ENCODE measurements at places on chromosomes 3 and 15.

GRCh38 chr3:138450181-138450580 is 15.8 kb downstream of the ESYT3 start:
- no peak for DNase-seq

- no peak for DNase-seq
Measured at GRCh38 chr15:43854801-43855200, 28.0 kb downstream of the WDR76 start.

DNA sequence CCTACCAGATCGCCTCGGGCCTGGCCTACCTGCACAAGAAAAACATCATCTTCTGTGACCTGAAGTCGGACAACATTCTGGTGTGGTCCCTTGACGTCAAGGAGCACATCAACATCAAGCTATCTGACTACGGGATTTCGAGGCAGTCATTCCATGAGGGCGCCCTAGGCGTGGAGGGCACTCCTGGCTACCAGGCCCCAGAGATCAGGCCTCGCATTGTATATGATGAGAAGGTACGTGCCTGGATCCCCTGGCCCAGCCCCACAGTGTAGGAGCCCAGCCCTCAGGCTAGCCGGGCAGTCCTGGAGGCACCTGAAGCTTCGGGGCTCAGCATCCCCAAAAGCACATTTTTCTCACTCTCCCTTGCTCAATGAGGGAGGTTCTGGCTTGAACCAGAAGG is 135.8 kb downstream of the LRRK1 start:
- no peak for DNase-seq

DNA sequence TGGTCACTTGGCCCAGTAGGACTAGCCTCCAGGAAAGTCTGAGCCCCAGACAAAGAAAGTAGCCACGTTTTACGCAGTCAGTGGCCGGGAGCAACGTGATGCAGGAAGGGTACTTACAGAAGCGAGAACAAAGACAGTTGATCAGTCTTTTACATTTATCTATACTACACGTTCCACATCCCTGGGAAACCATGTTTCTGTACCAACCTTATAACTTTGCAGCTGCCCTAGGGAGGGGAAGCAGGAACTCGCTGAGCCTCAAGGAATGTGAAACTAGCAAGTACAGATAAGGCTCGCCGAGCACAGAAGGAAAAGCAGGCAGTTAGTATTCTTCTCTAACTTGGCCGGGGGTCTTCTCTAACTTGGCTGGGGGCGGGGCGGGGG is 3.4 kb upstream of the KNL1 start:
- DNase-seq, result no peak

- no peak for DNase-seq
Measured at GRCh38 chr3:197281849-197282248, 16.6 kb downstream of the DLG1 start.

DNA sequence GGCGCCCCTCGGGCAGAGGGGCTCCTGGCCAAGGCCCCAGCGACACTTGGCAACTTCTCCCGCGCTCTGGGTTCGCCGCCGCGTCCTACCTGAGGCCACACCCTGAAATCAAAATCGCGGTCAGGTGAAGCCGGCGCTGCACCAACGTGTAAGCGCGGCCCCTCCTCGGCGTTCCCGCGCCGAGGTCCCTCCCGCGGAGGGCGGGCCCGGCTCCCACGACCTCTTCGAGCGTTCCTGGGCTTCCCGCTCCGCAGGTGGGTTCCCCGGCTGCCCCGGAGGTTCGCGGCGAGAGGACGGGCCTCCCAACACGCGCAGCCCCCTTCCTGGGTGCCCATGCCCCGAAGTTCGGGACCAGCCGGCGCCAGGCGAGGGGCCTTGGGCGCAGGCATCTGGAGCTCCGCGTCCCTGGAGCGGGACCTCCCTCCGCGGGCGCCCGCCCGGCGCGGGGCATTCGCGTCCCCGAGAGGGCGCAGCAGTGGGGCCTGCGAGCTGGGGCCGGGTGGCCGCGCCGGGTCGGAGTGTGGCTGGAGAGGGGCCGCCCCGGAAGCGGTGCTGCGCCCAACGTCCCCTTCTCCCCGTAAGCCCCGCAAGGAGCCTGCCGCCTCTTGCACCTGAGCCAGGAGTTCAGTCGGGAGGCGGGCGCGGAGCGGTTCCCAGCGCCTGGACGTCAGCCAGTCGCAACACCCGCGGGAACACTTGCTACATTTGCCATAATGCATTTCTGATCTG is 13.7 kb downstream of the PAK6 start:
- DNase-seq, result no peak

DNA sequence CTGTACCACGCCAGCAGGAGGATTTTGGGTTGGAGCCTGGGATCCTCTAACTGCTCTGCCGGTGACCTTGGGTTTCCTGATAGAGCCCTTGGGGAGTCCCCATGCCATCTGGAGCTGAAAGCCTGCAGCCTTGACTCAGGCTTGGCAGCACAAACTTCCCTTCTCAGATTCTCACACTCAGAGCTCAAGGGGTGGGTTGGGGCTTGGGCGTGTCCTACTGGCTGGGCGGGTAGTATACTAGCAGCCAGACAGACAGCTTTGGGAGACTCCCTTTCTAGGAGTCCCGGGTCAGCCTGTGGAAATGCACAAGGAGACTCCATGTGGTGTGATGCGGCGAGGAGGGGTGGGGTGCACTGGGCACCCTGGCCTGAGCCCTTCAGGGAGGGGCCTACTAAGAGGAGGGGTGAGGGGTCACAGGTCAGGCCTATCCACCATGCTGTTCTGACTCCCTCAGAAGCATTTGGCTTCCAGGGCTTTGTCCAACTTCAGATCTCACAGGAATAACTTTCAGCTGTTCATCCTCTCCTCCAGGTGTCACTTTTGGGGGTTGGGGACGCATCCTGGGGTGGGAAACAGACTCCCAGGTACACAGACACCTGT is 21.6 kb upstream of the PLXNA1 start:
- DNase-seq, result no peak

- no peak for DNase-seq
Measured at GRCh38 chr3:72463083-72463482, 385.2 kb downstream of the SHQ1 start.

GRCh38 chr15:72136170-72137051 is 18.2 kb downstream of the SENP8 start:
- DNase-seq, result no peak

DNA sequence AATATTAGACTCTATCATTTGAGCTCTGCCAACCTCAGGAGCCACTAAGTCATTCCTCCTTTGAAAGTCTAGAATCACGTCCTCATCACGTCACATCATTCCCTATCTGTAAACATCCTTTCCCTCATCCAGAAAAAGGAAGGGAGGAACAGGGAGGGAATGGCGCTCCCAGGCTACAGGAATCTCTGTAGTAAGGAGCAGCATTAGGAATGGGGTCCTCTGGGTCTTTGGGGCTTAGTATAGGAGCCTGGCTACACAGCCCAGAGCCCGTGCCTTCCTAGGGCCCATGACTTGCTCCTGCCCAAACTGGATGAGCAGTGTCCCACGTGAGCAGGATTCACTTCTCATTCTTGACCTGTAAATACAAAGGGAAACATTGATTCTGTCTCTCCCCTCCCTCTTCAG is 1.6 kb downstream of the TAGLN3 start:
- DNase-seq, result no peak

- no peak for DNase-seq
Measured at GRCh38 chr15:70508561-70509281, 254.6 kb downstream of the UACA start.

GRCh38 chr15:31305796-31306425 is 20.7 kb upstream of the KLF13 start:
- no peak for DNase-seq

DNA sequence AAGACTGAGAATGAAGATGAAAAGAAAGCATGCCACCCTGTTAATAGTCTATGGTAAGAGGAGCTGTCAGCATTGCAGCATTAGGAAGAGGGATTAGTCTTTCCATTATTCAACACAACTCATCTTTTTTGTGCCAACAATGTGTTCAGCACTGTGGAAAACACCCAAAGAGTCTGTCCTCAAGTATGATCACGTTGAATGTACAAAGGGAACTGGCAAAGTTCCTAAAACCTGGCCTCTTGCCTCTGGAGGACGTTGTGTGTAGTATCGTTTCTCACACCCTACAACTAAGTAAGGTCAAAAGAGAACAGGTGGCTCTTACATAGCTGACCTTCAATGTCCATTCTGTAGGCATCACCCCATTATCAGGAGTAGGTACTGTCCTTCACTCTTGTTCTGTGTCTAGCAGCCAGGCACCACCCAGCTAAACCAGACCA is 147.9 kb upstream of the THBS1 start:
- DNase-seq, result no peak

DNA sequence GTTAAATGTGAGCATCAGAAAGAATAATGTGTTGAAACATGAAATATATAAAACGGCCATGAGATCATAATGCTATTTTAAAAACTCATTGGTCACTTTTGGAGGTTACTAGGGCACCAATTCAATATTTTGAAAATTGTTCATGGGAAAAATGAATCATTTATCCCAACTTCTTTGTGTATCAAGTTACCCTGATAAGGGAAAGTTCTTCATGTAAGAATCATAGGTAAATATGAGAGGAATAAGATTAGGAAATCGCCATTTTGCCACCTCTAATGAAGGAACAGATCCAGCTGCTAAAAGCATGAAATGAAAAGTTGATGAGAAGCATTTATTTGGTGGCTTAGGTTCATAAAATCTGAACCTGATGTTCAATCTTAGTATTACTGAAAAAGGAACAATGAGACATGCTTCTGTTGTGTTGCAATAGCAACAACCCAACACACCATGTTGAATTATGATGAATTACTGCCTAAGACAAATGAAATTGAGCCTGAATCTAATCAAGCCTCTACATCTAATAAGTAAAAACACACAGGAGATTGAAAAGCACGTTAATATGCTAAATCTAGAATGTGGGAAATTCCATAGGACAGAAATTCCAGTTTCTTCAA is 32.5 kb downstream of the ABHD5 start:
- DNase-seq, result no peak

- no peak for DNase-seq
Measured at GRCh38 chr15:93105485-93105884, 16.5 kb upstream of the RGMA start.

DNA sequence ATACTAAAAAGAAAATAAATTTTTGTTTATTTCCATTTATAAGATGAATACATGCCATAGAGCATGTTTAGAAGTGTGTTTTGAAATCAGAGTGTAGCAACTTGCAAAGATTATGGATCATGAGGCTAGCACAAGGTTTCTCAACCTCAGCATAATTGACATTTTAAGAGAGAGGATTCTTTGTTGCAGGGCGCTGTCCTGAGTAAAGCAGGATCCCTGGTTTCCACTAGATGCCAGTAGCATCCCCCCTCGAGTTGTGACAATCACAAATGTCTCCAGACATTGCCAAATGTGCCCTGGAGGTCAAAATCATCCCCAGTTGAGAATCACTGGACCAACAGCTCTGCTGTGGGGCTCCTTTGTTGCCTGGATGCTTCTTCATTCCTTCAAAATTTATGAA is 128.5 kb upstream of the RBMS3 start:
- DNase-seq, result no peak

DNA sequence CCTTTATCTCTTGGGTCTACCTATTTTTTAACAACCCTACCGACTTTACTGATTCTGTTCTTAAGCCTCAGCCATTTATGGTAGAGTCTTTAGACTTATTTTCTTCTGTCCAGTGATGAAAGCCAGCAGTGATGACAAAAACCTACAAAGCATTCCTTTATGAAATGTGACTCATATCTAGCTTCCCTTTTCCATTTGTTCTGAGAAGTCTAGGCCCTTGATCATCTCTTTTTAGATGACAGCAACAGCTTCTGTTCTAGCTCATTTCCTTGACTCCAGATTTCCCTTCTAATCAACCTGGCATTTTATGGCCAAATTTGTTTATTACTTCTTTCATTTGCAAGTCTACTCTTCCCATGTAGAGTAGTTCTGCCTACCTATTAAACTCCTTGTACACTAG is 36.1 kb downstream of the CFAP44 start:
- DNase-seq, result peak; percentile 20

DNA sequence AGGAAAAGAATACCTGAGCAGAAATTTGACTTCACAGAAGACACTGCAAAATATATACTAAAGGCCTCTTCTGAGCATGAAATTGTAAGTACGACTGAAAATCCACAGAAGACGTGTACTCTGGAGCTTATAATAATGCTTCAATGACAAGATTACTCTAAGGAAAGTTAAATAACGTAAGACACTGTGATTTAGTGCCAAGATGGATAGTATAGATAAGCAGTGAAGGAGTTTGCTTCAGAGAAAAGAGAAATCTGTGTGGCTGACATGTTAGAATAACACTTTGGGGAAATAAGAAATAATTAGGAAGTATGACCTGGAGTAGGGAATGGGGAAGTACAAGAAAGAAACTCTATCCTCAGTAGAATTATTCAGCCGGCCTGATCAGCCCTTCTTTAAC is 28.9 kb downstream of the ALDH1A2 start:
- no peak for DNase-seq

DNA sequence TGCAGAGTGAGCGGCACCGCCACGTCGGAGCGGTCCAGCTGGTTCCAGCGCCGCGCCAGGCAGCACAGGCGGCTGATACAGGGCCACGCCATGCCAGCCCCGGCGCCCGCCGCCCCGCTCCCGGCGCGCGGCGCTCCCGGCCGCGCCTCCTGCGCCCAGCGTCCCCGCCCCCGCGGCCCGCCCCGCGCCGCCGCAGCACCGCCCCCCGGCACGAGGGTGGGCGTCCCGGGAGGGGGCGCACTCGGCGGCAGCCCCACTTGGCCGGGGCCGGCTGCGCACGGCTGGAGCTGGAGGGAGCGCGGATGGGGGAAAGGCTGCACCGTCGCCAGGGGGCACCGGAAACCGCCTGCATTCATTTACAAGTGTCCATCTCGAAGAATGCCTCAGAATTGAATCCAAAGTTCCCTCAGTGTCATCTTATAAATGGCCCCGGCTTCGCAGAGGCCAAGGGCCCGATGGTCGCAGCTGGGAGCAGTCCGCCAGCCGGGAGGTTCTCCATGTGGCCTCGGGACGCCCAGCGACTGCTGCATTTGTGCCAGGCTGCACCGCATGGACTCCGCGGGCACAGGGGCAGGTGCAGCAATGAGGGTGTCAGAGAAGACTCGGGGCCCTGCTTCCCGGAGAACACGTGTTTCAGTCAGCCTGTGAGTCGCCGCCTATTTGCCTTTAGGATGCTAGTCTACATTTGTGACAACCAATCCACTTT is at the start of gene MAP6D1:
Gene MAP6D1, minus strand, starts transcription at position 122 of the 706 bp plus-strand sequence. Its CDS starts 30 bp downstream, at position 92.
- no peak for DNase-seq

DNA sequence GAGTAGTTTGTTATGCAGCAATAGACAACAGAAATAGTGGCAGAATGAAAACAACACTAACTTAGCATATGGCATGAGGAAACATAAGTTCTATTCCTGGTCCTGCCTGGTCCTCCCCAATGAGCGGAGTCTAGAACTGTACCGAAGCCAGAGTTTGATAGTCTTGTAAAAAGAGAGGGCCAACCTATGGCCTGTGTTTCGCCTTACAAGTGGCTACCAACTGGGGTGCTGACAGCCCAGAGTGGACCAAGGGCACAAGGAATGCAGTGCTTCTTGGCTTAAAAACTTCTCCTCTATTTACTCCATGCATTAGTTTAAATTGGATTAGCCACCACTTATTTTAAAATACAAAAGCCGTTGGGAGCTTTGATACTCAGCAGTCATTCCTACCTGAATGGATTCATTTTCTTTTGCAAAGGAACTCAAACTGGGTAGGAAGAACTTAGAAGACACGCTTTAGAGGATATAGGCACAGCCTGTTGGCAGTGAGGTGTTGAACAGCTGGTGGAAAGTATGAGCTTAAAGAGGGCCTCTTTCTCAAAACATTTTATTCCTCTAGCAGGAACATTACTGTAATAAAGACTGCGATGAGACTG is 302.9 kb downstream of the PLCL2 start:
- no peak for DNase-seq

- DNase-seq, result no peak
Measured at GRCh38 chr3:72336821-72337479, 511.3 kb downstream of the SHQ1 start.
